ENCODE measurements at places on chromosomes 5 and 9. TPM values are rescaled to one million over a fixed set of nuclear protein-coding genes. Genes with fewer than 3 reads are reported as not detected.

The RPS14 gene
- total RNA-seq, result 2,784 TPM

DNA sequence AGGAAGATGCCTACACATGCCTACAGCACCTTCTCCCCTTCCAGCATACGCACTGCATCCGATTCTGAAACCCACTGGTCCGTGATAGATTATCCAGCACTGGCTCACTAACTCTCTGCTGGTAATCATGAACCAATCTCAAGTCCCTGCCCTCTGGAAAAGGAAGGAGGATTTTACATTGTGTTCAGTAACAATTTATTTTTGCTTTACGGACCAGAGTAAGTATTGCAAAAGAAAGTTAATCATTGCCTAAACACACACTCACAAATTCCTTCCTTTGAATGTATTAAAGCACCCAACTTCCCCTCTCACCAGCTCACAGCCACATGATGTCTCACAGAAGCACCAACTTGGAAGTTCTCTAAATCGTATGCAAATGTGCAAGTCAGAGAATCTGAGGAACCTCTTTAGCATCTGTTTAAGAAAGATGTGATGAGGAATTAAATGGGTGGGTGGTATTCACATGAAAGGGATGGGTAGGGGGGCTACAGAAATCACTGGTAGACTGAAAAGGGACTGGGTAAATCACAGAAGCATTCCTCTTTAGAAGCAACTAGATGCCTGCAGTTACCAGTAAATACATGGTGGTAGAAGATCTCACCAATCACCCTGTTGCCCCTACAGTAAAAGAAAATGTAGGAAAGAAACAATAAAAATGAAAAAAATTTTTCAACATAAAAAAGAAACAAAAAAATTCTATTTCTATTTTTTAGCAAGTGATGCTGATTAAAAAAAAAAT is 8.4 kb downstream of the GNAQ start:
- no peak for DNase-seq

- DNase-seq, result no peak
Observed at GRCh38 chr5:6430418-6431028, 18.1 kb upstream of the UBE2QL1 start.

- no peak for DNase-seq
Observed at GRCh38 chr5:150945486-150945885, 40.7 kb upstream of the ZNF300 start.

The FBP2 gene
- total RNA-seq, result 0.28 TPM

- no peak for DNase-seq
Observed at GRCh38 chr9:124218438-124218982, 39.2 kb upstream of the NEK6 start.

- DNase-seq, result no peak
Observed at GRCh38 chr9:94950579-94951323, 224.3 kb downstream of the AOPEP start.

The WHRN gene
- 4.1 TPM for total RNA-seq

GRCh38 chr5:72151169-72151568 is 43.9 kb downstream of the MAP1B start:
- DNase-seq, result no peak

The TPPP gene
- total RNA-seq, result 0.05 TPM

The ADAMTSL1 gene
- 18.2 TPM for total RNA-seq

DNA sequence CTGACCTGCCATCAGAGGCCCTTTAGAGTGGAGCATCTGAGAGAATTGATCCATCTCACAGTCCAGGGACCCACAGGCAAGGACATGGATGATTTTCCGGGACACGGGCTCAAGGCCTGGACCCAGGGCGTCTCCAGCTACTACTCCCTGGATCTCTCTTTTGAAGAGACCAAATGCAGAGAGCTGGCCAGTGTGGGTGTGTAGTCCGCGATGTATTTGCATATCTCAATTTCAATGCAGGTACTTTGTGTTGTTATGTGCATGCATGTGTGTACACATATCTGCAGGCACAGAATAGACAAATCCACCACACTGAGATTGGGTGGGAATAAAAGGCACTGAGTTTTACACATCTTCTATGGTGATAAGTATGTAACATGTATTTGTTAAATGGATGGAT is 30.8 kb upstream of the ASTN2 start:
- DNase-seq, result no peak

DNA sequence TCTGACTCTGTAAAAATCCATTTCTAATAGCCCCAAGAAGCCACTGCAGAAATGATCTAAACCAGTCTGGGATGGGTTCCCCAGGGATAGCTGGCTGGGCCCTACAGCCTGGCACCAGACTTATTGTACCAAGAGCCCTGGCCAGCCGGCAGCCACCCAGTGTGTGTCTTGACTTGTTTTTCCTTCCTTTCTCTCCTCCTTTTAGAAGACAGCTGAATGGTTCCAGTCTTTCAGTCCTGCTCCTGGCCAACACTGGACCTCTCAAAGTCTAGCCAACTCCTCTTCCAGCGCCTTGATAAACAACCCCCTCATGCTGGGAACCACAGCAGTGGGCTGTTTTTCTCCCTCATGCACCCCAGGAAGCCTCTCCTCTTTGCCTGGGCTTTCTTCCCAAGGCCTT is 34.1 kb downstream of the ATOX1 start:
- no peak for DNase-seq

DNA sequence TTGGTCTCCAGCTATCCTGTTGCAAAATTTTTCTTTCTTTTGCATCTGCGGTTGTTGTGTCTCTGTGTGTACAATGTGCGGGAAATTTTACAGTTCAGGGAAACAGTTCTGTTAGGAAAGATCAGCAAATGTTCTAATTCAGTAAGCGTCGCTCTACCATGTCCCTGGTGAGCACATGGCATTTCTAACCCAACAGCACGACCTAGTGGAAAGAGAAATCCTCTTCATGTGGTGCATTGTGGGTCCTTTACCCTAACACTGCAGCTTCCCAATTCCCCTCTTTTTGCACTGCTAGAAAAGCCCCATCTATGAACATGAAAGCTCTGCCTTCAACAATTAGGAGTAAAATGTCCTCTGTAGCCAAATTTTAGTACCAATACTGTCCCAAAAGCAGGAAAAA is 974.2 kb upstream of the CDH9 start:
- DNase-seq, result no peak

DNA sequence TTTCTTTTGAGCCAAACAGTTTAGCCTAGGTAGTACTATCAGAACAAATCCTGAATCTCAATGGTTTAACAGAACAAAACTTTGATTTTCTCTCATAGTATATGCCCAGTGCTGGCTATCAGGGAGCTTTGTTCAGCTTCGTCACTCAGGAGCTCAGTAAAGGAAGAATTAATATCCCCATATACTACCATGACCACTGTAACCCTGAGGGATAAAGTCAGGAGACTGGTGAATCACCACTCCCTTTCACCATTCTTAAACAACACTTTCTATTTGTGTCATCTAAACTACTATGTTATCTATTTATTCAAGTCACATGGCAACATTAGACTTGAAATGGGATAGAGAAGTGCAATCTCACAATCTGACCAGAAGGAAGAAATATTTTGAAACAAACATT is 522.6 kb upstream of the COX7C start:
- DNase-seq, result no peak

- DNase-seq, result no peak
Observed at GRCh38 chr9:135884328-135885035, 22.9 kb downstream of the CAMSAP1 start.

GRCh38 chr5:131272724-131273123 is 8.9 kb downstream of the CDC42SE2 start:
- no peak for DNase-seq

- no peak for DNase-seq
Observed at GRCh38 chr5:179872828-179873575, 14.4 kb upstream of the MRNIP start.

DNA sequence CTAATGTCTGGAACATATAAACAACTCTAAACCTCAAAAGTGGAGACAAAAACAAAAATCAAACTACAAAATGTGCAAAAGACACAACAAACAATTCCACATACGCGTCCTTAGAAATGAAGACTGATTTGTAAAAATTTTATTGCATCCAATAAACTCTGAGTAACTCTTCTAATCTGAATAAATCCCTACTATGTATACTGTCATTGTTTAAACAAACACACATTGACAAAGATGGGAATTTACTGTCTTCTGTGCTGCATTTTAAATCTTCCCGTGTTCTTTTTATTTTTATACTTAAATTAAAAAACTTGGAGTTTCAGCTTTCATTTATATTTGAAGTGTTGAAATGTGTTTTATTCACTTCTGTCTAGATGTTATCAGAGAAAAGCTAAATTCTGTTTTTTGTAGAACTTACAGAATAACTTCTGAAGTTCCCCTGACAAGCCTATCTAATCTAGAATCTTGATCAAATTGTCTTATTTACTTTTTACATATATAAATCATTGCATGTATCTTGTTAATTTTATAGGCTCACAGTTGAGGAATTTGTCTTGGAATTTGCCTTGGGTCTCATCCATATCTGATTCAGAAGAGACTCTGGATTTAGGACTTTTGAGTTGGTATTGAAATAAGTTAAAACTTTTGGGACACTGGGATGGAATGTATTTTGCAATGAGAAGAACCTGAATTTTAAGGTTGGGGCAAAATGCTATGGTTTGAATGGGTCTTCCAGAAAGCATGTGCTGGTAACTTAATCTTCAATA is 2064.4 kb upstream of the C9orf72 start:
- DNase-seq, result no peak

The PCDHA7 gene
- total RNA-seq, result 2.9 TPM

GRCh38 chr9:125549465-125549871 is 157.5 kb downstream of the MAPKAP1 start:
- DNase-seq, result no peak

DNA sequence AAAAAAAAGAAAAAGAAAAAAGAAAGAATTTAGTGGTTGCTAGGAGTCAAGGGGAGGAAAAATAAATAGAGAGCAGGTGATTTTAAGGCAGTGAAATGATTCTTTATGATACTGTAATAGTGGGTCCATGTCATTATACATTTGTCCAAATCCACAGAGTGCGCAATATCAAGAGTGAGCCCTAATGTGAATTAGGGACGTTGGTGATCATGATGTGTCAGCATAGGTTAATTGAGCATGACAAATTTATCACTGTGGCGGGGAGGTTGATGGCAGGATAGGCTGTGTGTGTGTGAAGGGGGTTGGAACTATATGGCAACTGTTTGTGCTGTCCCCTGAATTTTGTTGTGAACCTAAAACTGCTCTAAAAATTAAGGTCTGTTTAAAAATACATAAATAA is 357.8 kb downstream of the ICE1 start:
- no peak for DNase-seq

The KCNN2 gene
- total RNA-seq, result 2.4 TPM

The LCN15 gene
- 0.49 TPM for total RNA-seq

- DNase-seq, result no peak
Observed at GRCh38 chr9:132804576-132805295, 73.3 kb downstream of the AK8 start.

The ALDH1B1 gene
- total RNA-seq, result 18.7 TPM

The ADAMTSL2 gene
- 5.9 TPM for total RNA-seq

The LCN12 gene
- 1.5 TPM for total RNA-seq

DNA sequence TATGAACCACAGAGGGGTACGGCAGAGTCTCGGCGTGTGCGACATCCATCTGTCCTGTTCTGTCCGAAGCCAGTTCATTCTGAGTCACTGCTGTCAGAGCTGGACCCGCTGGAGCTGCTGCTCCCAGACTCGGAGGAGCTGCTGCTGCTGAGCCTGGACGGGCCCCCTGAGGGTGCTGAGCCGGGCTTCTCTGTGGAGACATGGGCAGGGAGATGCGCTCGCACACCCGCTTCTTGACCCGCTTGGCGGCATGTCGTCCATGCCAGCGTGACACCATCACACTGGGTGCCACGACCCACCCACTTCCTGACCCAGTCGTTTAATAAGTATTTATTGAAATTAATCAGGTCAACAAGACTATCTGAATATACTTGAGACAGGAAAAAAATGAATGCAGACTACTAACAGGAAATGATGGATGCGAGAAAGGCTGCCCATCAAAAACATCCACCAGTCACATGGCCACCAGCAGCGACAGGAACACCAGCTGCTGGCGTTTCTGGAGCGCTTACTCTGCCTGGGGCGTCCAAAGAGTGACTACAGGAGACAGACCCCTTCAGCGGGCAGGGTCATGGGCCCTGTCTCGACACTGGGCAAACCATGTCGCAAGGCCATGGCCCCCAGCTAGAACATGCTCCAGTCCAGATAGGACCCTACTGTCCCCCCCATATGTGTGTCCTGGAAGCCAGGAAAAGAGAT is 8.4 kb downstream of the BRD3OS start:
- DNase-seq, result no peak

The GABRA1 gene
- not detected for total RNA-seq
